Activated T-cell treated with anti-CD3 and anti-CD28 coated beads for 24 hours (primary cell): ENCODE measurements at places on chromosomes 3 and 15.

DNA sequence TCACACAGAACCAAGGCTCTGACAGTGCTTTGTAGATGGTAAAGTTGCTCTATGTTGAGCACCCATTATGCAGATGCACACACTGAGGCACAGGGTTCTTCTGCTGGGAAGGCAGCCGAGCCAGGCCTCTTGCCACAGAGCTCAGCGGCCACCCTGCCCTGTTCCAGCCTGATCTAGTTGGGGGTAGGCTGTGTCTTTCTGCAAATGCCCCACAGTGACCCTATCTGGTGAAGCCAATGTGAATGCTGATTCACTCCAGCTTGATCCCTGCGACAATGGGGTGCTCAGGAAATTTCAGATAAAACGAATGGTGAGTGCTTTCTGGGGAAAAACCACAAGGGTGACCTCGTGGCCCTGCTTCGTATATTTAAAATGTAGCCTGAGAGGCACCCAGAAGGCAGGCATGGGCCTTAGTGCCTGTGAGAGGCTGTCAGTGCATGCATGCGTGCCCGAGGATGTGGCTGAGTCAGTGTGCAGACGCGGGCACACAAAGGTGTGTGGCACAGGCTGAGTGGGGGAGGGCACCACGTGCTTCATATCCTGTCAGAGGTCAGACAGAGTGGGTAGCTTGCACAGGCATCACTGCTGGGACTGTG is 85.7 kb downstream of the ATP2B2 start:
- peak; percentile 23 for DNase-seq

GRCh38 chr3:59866076-59866475 is 816.3 kb upstream of the CFAP20DC start:
- DNase-seq = no peak

GRCh38 chr3:34258271-34258998 is 460.0 kb downstream of the PDCD6IP start:
- no peak for DNase-seq

- DNase-seq = no peak
These were observed 88.6 kb upstream of the PSMD6 start for GRCh38 chr3:64111872-64112271.

DNA sequence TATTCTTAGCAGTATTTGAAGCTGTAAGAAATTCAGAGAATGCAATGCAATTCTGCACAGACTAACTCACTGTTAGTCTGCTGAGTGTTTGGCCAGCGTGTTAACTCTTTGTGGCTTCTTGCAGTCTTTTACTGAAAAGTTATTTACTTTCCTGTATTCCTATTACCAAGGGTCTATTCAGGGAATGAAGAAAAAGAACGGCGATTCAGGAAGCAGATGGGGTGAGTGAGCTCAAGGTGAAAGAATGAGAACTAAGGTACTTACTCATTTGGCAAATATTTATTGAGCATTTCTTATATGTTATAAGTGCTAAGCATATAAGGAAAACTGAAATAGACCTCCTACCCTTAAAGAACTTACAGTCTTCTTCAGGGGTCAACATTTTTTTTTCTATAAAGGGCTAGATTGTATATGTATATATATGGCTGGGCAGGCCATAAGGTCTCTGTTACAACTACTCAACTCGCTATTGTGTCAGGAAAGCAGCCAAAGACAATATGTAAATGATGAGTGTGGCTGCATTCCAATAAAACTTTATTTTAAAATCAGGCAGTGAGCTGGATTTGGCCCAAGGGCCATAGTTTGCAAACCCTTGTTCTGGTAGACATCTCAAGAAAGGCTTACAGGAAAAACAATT is 271.9 kb upstream of the GADL1 start:
- no peak for DNase-seq

DNA sequence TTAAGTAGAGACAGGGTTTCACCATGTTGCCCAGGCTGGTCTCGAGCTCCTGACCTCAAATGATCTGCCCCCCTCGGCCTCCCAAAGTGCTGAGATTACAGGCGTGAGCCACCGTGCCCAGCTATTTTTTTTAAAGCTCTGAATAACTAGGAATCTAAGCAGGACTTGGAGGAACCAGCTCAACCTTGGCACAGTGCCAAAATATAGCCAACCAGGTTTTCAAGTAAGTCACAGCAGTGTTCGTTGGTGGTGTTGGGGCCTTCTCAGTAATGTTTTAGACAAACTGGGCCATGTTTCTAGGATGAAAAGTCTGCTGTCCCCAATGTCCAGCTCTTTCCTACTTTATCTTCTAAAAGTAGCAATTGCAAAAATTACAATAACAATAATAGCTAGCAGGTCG is 6.4 kb upstream of the ADAM10 start:
- no peak for DNase-seq

GRCh38 chr3:149085828-149086231 is 503 bp downstream of the HLTF start:
- no peak for DNase-seq

- DNase-seq = no peak
These were observed 543 bp upstream of the REC114 start for GRCh38 chr15:73442421-73442820.

- no peak for DNase-seq
These were observed 16.4 kb downstream of the SNX1 start for GRCh38 chr15:64112073-64112772.

DNA sequence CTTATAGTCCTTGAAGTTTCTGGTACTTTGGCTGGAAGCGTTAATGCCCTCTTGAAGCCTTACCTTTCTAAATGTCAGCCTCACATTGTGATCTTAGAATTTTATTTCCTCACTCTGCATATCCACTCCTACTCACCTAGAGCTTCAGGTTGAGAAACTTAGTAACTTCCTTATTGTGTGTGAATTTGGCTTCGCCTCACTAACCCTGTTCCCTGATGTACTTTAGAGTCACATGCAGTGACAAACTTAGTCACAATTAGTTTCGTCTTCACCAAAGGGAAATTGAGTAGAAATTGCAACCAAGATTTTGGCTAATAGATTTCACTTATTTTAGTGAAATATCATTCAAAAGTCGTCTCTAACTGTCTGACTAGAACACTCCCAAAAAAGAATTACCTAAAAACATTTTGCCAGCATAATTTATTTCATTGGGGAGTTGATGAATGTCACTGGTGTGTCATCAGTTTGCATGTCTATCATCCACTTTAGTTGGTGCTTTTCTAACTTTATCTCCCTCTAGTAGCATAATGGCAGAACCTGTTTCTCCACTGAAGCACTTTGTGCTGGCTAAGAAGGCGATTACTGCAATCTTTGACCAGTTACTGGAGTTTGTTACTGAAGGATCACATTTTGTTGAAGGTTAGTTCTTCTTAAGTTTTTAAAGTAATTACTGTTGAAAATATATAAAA is 960 bp downstream of the MFN1 start:
- no peak for DNase-seq

- DNase-seq = no peak
These were observed 72.6 kb downstream of the FRMD4B start for GRCh38 chr3:69313251-69313650.

DNA sequence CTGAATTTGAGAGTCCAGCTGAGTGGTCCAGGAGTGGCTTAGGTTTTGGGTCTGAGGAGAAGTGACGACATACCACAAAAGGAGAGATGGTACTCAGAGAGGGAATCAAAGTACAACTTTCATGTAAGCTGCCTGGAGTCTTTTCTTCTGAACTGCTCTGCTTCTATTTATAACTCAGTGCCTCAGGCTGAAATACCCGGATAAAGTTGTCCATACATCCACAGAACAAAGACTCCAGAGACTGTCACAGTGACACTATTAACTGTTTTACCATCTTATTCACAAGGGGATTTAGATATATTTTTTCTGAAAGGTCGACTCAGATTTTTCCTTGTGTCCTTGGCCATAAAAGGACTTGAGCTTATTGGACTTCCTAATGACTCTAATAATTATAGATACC is 264.3 kb upstream of the DNAJC19 start:
- no peak for DNase-seq

GRCh38 chr3:121698476-121698875 is 37.8 kb upstream of the HCLS1 start:
- DNase-seq = no peak

DNA sequence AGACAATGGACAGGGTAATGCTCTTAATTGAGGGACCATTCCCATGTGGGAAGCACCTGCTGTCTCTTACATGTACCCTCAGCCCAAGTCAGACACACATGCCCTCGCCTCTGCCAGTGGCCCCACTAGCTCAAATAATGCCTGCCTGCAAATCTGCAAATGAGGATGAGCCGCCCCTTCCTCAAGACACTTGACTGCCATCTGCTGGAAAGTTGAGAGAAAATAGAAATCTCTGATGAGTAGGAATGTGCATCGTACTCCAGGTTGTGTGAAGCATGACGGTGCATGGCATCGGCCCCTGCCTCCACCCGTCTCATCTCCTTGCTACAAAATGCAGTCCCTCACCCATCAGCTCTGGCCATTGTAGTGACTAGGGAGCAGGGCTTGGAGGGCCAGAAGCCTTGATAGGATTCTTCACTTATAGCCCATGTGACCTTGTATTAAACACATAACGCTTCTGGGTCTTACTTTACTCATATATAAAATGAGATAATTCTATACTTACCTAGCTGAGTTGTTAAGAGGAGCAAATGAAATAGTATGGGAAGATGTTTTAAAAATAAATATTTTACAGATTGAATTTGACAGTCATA is 6.3 kb upstream of the SCN5A start:
- no peak for DNase-seq

DNA sequence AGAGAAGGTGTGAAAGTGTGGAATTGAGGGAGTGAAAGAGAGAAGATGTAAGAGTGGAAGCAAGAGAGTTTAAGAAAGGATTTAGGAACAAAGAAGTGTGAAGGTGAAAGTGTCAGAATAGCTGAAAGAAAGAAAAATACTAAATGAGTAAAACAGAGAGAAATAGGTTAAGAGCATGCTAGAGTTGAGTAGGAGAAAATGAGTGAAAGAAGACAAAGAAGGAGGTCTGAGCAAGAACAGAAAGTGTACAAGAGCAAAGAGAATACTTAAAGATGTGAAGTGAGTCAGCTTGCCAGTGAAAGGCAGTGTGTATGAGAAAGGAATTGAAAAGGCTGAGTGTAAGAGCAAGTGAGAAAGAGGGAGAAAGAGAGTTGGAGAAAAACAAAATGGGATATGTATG is 348.8 kb upstream of the BCHE start:
- no peak for DNase-seq

DNA sequence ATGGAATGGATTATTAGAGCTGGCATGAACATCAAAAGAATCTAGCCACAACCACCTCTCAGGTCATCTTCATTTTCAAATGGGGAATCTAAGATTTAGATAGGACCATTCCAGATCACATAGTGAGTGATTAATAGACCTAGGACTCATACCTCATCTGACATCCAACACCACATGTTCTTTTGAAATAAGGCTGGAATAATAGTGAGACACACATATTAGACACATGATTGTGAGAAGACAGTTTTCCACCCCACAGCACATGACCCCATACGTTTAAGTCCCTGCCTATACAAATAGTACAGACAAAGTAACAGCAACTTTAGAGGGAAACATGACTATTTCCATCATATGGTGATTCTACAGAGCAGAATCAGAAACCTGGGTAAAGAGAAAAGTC is 344.7 kb upstream of the TPRG1 start:
- DNase-seq = no peak

DNA sequence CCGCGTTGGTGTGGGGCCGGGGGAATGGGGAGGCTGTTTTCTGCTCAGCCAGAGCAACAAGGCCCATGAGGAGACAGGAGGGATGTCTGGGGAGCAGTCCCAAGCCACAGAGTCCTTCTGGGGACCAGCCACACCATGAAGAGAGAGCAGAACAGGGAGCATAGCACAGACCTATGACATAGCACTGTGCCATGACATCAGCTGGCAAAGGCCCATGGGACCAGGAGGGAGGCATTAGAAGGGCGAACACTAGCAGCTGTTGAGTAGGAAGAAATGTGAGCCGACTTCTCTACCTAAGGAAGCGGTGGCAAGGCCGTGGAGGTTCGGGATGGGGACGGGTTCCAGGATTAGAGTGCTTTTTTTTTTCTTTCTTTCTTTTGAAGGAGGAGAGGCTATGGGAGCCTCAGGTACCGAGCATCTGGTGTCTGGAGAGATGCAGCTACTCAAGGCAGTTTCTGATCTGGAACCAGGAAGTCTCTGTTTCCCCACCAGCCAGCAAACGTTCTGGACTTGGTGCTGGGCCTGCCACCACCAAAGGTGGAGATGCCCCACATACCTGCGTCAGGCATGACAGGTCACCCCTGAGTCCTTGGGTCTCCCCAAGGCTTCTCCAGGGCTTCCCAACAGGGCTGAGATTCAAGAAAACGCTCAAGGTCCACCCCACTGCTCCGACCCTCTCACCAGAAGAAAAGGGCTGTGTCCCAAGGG is 77.3 kb upstream of the CGNL1 start:
- no peak for DNase-seq

DNA sequence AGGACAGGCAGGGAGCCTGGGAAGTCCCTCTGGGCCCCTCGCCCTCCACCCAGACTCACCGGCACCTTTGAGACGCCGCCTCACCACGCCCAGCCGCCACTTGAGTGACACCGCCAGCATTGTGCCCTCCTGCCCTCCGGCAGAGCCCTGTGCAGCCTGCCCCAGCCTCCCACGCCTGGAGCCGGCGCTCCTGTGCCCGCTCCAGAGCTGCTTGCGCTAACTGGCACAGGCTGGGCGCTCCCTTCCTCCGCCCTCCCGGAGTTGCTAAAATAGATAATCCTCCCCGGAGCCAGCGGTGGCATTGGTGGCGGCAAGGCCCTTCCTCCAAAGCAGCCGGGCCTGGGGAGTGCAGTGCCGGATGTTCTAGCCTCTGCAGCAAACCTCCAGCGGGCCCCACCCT is 15.7 kb upstream of the GRIP2 start:
- no peak for DNase-seq

DNA sequence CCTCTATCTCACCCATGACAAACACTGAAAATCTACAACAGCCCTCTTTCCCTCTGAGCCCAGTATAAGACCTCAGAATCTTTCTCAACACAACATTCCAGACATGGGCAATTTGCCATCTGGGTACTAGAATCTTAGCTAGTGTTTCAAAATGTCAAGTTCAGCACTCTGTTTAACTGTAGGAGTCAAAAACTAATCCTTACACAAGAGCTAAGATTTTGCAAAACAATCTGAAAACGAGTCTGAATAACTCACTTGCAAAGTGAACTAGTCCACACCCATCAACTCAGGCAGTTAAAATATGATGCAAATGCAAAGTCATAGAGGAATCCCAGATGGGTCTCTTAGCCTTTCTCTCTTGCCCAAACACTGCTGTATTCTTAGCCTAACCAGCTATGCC is 67.8 kb downstream of the GPR176 start:
- no peak for DNase-seq

DNA sequence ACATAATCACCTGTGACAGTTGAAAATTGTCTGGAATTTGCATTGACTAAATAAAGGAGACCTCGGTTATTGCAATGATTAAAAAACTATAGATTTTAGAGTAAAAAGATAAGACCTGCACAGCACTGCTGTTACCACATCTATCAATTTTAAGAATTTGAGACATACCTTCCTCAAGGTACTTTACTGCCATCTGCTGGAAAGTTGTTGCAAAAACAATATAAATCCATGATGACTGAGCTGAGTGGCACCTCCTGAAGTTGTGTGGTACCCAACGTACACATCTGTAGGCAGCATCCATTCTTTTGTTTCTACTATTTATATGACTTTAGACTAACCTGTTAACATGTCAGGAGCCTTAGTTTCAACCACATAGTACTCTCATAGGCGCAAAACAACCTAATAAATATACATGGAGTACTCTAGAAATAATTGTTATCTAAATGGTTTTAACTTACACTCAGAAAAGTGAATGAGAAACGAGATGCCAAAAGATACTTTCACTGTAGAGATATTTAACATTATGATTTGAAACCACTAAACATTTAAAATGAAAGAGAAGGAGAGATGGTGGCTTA is 106.7 kb downstream of the GHSR start:
- peak; percentile 9 for DNase-seq
